ENCODE measurements at places on chromosomes 12 and 14.

DNA sequence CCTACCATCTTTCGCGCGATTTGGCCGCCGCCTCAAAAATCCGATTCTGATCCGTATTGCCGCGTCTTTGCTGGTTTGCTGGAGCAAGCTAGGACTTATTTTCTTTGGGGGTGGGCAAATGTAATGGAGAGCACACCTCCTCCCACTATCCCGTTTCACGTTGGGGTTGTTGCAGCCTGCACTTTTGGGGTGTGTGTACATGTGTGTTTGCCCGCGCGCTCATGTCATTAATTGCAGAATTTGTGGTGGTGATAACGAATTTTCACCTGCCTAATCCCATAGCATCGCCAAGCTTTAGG lies 657 bp downstream of the METAP2 start:
- DNase-seq, result no peak

DNA sequence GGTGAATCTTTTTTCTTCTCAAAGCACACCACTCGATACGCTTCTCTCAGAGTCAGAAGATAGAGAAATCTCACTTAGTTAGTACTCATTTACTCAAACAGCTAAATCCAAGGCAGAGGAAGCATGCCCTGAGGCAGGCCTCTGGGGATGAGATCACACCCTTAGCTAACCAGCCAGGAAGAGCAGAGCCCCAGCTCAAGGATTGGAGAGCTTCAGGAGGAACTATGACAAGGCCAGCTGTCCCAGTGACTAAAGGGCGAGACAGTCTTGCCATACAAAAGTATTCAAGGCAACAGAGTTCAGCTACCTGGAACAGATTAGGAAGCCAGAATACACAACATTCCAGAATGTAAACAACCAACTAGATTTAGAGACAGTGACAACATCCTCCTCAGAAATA lies 197.7 kb upstream of the CCDC196 start:
- DNase-seq, result no peak

DNA sequence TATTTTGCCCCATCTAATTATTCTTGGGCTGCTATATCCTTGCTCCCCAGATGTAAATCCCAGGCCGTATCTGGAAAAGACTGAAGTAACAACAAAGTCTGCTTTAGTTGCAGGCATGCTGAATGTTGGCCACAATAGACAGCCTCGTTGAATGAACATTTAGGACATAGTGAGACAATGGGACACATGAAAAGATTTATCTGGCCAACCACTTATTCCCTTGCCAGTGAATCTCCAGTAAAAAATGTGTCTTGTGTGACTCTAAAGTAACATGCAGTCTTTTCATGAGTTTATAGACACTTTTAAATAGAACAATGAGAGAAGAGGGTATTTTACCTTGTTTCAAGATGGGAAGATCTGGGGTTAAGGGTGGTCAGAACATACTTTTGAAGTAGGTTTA lies 60.2 kb upstream of the STXBP6 start:
- no peak for DNase-seq

DNA sequence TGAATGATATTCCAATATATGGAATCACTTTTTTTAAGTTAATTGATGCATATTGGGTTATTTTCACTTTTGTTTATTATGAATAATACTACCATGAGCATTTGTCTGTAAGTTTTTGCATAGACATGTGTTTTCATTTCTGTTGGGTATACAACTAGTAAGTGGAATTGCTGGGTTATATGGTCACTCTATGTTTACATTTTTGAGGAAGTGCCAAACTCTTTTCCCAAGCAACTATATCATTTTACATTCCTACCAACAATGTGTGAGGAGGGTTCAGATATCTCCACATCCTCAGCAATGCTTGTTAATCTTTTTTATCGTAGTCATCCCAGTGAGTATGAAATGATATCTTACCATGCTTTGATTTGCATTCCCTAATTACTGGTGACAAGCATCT lies 64.0 kb downstream of the MON2 start:
- DNase-seq, result no peak

GRCh38 chr12:32261638-32262037 lies 137.7 kb upstream of the FGD4 start:
- no peak for DNase-seq

- DNase-seq, result peak; percentile 56
Observed at GRCh38 chr12:49662998-49663843, 39.9 kb downstream of the PRPF40B start.

- DNase-seq, result no peak
Observed at GRCh38 chr14:65478596-65478995, 66.1 kb downstream of the FUT8 start.

DNA sequence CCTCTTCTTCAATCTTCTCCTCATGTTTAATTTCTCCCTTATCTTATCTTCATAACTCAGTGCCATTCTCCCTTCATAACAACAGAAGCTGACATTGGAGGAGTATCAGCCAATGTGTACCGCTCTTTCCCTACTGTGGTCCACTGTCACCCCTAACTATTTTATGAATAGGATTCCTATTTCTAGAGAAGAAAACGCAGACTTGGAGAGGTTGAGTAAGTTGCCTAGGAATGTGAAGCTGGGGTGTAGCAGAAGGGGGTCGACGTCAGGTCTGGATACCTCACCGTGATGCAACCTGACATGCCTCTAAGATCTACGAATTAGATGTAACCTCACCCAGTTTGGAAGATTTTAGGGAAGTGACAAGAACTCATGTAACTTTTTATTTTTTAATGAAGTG lies 17.1 kb downstream of the LMO3 start:
- no peak for DNase-seq

DNA sequence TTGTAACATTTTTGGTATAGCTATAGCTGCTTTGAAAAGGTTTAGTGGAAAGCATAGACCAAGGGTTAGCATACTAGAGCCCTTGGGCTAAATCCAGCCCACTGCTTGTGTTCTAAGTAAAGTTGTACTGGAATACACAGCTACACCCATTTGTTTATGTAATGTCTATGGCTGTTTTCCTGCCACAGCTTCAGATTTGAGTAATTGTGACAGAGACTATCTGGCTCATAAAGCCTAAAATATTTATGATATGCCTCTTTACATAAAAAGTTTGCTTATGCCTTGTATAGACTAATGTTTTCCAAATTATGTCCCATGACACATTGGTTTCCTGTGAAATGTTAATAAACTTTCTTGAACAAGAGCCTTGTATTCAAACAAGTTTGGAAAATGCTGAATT lies 234.8 kb upstream of the ATP2B1 start:
- DNase-seq, result no peak

GRCh38 chr14:61183196-61183885 lies 97.8 kb downstream of the TMEM30B start:
- no peak for DNase-seq

DNA sequence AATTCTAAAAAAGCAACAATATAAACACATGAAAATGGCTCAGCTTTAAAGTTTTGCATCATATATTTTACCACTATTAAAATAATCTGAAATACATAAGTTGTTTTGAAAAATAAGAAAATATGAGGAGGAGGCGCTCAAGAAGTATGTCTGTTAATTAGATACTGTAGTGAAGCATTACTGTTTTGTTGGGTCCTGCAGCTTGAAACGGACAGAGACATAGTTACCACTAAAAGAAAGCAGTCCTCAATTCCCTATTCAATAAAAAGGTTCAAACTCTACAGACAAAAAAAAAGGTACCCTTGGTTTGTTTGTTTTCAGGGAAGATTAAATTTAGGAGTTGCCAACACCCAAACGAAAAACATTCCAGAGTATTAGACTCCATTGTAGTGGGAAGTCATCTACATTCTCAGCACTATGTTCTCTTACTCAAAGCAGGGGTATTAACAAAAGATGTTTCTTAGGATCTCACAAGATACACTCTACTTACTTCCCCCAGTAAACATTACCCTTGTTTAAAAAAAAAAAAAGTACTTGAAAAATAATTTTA lies 3.0 kb downstream of the PAWR start:
- no peak for DNase-seq

DNA sequence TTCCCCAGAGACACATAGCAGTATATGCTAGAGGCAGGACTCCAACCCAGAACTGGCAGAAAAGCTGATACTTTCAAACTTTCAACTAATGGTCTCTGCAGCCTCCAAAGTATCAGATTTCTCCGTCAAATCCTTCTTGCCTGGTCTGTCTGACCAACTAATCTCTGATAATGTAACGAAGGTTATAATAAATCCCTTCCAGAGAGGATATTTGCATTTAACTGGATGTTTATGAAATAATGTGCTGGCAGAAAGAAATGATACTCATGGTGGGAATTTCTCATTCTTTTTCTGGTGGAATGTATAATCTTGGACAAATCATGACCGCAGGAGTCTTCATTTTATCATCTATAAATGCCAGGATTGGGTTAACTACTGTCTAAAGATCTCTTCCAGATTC lies 860.3 kb downstream of the DIO2 start:
- no peak for DNase-seq

DNA sequence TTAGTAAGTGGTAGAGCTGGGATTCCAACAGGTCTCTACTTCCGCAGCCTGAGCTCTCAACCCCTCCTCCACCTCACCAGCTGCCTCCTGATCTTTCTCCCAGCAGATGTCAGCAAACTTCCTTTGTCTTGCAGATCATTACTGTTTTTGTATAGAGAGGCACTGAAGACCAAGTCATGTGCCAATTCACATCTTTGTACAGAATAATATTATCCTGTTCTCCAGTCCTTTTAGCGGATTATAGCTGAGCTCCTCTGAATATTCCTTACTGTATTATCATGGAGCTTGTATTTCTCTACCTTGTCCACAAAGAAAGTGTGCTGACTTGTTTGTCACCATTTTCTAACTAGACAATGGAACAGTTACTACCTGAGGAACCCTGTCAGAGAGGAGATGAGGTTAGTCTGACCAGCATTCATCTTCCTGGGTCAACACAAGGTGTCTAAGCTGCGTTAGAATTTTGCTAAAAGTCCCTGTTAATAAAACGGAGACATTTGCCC lies 142.3 kb upstream of the ARHGAP5 start:
- DNase-seq, result no peak

DNA sequence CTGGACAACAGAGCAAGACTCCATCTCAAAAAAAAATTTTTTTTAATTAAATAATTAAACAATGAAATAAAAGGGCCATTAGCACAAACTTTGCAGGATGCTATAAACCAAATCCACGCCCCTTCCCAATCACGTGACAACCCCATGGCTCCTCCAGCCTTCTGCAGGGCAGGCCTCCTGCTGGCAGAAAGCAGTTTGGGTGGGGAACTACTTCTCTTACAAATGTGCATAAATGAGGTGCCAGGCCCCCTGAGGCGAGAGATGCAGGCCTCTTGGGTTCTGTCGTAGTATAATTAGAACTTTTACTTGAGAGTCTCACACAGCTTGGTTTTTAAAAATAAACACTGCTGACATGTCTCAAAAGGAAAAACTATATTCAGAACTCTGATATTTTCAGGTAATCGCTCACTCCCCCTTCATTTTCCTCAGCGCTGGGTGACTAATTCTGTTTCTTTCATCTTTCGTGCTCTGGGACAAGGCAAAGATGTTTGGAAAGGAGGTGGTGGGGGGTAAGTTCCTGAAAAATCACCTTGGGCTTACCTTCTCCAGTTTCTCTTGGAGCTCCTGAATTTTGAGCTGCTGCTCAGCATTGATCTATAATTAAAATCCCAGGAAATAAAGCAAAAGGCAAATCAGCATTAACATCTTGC lies 101.7 kb downstream of the CIT start:
- no peak for DNase-seq

- no peak for DNase-seq
Observed at GRCh38 chr12:94172031-94172430, 23.7 kb downstream of the PLXNC1 start.

- no peak for DNase-seq
Observed at GRCh38 chr14:24277606-24278321, 6.4 kb upstream of the RABGGTA start.

GRCh38 chr12:3255057-3255456 lies 177.9 kb downstream of the TSPAN9 start:
- no peak for DNase-seq

GRCh38 chr12:106073179-106073578 lies 65.6 kb downstream of the NUAK1 start:
- no peak for DNase-seq

DNA sequence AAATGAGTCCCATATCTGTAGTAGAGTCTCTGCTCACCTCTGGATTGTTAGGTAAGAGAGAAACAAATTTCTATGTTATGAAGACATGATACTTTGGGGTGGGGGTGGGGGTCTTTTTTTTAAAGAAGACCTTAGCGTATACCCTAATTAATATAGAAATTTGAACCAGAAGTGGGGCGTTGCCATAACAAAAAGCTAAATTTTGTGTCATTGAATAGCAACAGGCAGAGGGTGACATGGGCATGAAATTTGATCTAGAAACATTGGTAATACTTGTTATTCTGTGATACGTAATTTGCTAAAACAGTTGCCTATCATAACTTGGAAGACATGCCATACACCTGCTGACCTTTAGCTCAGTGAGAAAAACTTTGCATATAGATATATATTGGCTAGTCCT lies 92.3 kb upstream of the SLC38A2 start:
- no peak for DNase-seq

GRCh38 chr14:96584907-96585671 lies 82.9 kb downstream of the PAPOLA start:
- no peak for DNase-seq

DNA sequence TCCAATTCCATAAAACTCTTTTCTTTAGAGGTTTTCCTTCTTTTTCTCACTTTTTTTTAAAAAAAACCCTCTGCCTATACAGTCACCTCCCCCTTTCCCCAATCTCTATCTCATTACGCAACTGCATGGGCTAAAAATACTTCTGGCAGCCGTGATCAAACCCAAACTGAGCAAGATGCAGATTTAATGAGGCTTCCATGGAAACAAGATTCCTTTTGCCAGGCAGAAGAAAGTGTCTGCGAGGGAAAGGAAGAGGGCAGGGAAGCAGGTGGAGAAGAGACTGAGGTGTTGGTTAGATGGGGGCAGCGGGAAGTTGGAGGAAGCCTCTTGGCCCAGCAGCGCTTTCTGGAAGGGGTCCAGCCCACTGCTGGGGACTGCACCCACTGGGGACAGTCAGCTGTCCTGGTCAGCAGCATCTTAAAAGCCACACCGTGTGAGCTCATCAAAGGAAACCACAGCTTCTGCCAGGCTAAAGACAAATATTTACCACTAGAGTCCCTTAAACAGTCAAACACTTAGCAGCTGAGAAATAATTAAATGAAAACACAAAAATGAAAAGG lies 90.4 kb downstream of the SLC8A3 start:
- DNase-seq, result no peak

DNA sequence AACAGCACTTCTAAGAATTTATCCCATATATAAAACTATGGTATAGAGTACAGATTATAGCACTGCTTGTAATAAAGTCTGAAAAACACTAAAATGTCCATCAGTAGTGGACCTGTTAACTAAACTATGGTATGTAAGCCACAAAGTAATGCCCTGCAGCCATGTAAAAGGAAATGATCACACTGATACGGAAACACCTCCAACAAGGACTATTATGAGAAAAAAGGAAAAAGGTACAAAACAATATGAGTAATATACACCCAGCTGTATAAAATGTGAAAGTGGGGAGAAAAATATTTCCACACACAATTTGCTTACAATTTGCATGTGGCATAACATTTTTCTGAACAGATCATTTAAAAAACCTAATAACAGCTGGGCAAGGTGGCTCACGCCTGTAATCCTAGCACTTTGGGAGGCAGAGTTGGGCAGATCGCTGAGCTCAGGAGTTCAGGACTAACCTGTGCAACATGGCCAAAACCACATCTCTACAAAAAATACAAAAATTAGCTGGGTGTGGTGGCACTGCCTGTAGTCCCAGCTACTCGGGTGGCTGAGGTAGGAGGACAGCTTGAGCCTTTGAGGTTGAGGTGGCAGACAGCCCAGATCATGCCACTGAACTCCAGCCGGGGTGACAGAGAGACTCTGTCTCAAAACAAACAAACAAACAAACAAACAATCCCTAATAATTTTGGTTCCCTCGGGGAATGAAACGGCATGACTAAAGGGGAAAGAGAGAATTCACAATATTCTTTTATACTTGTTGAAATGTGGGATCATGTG lies 250.5 kb downstream of the MED13L start:
- DNase-seq, result no peak

GRCh38 chr12:115013236-115013981 lies 329.4 kb upstream of the TBX3 start:
- DNase-seq, result no peak
